Activated naive CD8-positive, alpha-beta T cell treated with anti-CD3 and anti-CD28 coated beads for 36 hours (primary cell): ENCODE measurements at places on chromosomes 11 and 22. TPM values are rescaled to one million over a fixed set of nuclear protein-coding genes. Genes with fewer than 3 reads are reported as not detected.

DNA sequence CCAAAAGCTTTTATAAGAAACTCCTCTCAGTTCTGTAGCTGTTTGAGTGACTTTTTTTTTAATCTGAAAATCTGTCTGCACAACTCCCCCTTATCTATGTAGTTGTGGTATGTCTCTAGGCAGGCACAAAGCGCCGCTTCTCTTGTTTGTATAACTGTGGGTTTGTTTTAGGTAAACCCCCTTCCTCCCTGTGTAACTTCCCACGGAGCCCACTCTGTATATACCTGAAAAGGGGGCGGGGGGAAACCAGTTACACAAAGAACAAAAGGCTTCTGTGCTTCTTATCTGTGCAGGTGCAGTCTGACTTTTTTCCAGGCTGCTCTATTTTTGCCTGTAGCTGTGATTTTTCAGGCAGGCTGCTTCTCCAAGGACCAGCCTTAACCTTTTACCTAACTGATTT, 13.2 kb downstream of the OR10AG1 start:
- no peak overlapping the region for H3K27ac ChIP-seq
- no peaks in the 10 kb centered on the region for H3K36me3 ChIP-seq
- no peak for DNase-seq
- no peaks in the 10 kb centered on the region for H3K4me1 ChIP-seq

DNA sequence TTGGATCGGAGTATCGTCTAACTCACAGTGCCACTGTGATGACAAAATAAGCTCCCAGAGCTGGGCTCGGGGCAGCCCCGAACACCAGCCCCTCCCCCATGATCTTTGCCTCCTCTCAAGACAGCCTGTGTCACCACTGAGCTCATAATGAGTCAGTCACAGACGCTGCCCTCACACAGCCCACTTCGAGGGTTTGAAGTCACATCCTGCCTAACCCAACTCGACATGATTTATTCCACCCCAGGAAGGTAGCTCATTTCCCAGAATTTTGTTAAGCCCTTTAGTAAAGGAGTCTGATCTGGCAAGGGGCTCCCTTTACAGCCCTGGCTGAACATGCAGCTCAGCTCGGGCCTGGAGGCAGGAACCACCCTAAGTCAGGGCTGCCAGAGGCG, 22.8 kb downstream of the MYH9 start:
- peak; percentile 89 for DNase-seq
- H3K27ac ChIP-seq: peak overlapping the region; percentile 89
- H3K27me3 ChIP-seq: no peaks in the 10 kb centered on the region
- peaks cover 50% of the 10 kb centered on the region for H3K36me3 ChIP-seq
- peak overlapping the region; percentile 76 for H3K4me3 ChIP-seq
- peaks cover 93% of the 10 kb centered on the region for H3K4me1 ChIP-seq

GRCh38 chr11:69941546-69942332, 122.5 kb upstream of the FGF3 start:
- peaks cover 16% of the 10 kb centered on the region for H3K27me3 ChIP-seq
- no peaks in the 10 kb centered on the region for H3K4me1 ChIP-seq
- H3K27ac ChIP-seq: no peak overlapping the region

GRCh38 chr11:75777461-75778110, 9.0 kb downstream of the DGAT2 start:
- no peak for DNase-seq
- no peak overlapping the region for H3K27ac ChIP-seq
- H3K4me1 ChIP-seq: peaks cover 12% of the 10 kb centered on the region
- no peaks in the 10 kb centered on the region for H3K36me3 ChIP-seq
- no peak overlapping the region for H3K4me3 ChIP-seq

DNA sequence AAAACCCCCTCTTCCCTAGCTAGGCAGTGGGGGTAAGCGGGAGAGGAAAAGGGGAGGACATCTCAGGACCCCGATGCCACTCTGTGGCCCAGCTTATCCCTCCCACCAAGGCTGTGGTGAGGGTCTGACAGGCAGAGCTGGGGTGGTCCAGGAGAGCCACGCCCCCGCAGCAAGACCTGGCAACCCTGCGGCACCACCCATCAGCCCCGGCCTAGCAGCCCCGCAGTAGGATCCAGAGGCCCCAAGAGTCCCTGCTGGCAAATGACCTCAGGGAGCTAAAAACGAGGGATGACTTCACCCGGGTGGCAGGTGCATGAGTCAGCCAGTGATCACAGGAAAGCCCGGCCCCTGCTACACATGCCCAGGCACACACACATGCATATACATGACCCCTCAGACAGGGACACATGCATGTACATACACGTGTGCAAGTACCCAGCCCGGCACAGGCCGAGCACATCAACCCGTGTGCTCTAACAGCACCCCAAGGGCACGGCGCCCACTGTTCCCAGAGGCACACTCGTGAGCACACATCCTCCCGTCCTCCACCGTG, 32.3 kb downstream of the ARVCF start:
- no peak overlapping the region for H3K4me3 ChIP-seq
- no peak for DNase-seq
- H3K27me3 ChIP-seq: peaks cover 3% of the 10 kb centered on the region
- no peak overlapping the region for H3K27ac ChIP-seq
- H3K36me3 ChIP-seq: no peaks in the 10 kb centered on the region

GRCh38 chr22:29478326-29479276, 1.4 kb upstream of the NEFH start:
- no peak overlapping the region for H3K27ac ChIP-seq
- DNase-seq: peak; percentile 21
- no peak overlapping the region for H3K4me3 ChIP-seq
- peaks cover 50% of the 10 kb centered on the region for H3K27me3 ChIP-seq
- peaks cover 2% of the 10 kb centered on the region for H3K36me3 ChIP-seq

GRCh38 chr22:20956258-20957101, 10.6 kb upstream of the AIFM3 start:
- H3K27ac ChIP-seq: no peak overlapping the region
- H3K36me3 ChIP-seq: peaks cover 14% of the 10 kb centered on the region
- no peak for DNase-seq
- peaks cover 7% of the 10 kb centered on the region for H3K4me1 ChIP-seq

- H3K27me3 ChIP-seq: peaks cover 18% of the 10 kb centered on the region
- no peak overlapping the region for H3K4me3 ChIP-seq
- DNase-seq: no peak
- H3K4me1 ChIP-seq: no peaks in the 10 kb centered on the region
Observed at GRCh38 chr11:35641171-35641897, 21.2 kb upstream of the TRIM44 start.

DNA sequence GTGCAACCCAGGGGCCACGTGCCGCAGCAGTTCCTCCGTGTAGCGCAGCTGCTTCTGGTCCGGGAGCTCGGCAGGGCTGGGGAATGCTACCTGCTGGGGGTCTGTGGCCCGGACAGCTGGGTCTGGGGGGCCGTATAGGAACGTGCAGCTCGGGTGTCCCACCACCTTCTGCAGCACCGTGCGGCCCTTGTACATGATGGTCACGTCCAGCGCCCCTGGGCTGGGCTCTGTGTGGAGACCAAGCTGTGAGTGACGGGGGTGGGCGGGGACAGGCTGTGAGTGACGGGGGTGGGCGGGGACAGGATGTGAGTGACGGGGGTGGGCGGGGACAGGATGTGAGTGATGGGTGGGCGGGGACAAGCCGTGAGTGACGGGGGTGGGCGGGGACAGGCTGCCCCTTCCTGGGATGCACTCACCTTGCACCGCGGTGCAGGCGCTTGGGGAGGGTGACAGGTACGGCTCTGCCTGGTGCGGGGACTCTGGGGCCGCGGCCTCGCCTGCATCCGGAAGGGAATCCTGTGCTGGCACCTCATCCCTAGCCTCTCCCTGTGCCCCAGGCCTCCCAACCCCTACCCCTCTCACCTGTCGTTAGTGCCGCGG, 2.3 kb downstream of the IRF7 start:
- H3K4me3 ChIP-seq: peak overlapping the region; percentile 40
- H3K4me1 ChIP-seq: peaks cover 10% of the 10 kb centered on the region
- peak overlapping the region; percentile 85 for H3K27ac ChIP-seq
- peaks cover 14% of the 10 kb centered on the region for H3K36me3 ChIP-seq
- H3K27me3 ChIP-seq: no peaks in the 10 kb centered on the region
- peak; percentile 82 for DNase-seq

DNA sequence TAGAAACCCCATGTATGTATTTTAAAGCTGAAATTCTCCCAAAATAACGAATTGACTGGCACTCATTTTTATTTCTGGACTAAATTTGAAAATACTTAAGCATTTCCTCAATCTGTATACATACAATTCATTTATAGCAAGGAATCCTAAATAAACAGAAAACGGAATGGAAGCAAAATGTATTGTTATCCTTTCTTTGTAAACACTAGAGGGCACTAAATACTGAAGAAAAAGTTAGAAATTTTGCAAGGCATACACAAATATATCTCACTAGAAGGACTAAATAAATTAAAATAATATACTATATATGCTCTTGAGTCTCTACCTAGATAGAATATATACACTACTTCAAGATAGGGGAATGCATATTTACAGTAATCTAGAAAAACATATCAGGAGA, 23.1 kb upstream of the ANO5 start:
- H3K27ac ChIP-seq: no peak overlapping the region
- DNase-seq: no peak
- H3K36me3 ChIP-seq: no peaks in the 10 kb centered on the region
- no peak overlapping the region for H3K4me3 ChIP-seq
- no peaks in the 10 kb centered on the region for H3K4me1 ChIP-seq
- H3K27me3 ChIP-seq: peaks cover 7% of the 10 kb centered on the region

GRCh38 chr22:39522567-39523300, 2.4 kb downstream of the ATF4 start:
- H3K4me3 ChIP-seq: peak overlapping the region; percentile 86
- peaks cover 63% of the 10 kb centered on the region for H3K4me1 ChIP-seq
- DNase-seq: no peak
- peaks cover 10% of the 10 kb centered on the region for H3K27me3 ChIP-seq
- H3K27ac ChIP-seq: peak overlapping the region; percentile 96

DNA sequence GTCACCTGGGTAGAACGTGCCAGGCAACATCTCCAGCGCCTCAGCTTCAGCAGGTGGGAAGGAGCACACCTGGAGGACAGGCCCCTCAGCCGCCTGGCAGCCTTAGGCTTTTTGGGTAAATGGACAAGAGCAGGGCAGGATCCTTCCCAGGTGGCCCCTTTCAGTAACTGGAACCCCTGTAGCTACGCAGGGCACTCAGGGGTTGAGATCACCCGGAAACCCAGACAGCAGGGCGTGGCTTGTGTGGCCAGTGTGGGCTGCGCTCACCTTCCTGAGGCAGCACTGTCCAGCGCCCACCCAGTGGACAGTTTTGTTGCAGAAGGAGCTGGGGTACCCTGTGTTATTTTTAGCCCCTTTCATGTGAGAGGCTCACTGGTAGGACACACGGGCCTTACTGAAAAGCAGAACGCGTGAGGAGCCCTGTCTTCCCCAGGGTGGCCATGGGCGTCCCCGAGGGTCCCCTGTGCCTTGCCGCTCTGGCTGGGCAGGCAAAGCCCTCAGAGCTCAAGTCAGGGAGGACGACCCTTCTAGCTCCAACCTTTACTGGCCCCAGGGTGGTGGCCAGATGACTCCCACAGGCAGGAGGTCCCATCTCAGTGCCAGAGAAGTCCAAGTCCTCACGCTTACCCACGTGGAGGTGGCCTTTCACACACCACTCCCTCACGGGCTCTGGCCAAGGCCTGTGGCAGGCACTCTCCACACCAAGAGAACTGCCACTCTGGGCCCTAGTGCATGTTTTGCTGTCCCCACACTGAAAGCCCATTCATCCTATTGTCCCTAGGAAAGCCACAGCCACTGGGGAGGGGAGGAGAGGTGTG, 75.8 kb downstream of the CTTN start:
- H3K36me3 ChIP-seq: no peaks in the 10 kb centered on the region
- H3K27me3 ChIP-seq: no peaks in the 10 kb centered on the region
- no peak overlapping the region for H3K4me3 ChIP-seq

GRCh38 chr22:45885941-45886395, 91.0 kb downstream of the WNT7B start:
- no peak overlapping the region for H3K4me3 ChIP-seq
- no peaks in the 10 kb centered on the region for H3K36me3 ChIP-seq
- H3K27ac ChIP-seq: no peak overlapping the region
- H3K4me1 ChIP-seq: no peaks in the 10 kb centered on the region

GRCh38 chr22:38981005-38981991, 849 bp upstream of the APOBEC3B start:
- H3K27ac ChIP-seq: peak overlapping the region; percentile 84
- H3K4me3 ChIP-seq: peak overlapping the region; percentile 62
- peaks cover 10% of the 10 kb centered on the region for H3K36me3 ChIP-seq
- DNase-seq: no peak

DNA sequence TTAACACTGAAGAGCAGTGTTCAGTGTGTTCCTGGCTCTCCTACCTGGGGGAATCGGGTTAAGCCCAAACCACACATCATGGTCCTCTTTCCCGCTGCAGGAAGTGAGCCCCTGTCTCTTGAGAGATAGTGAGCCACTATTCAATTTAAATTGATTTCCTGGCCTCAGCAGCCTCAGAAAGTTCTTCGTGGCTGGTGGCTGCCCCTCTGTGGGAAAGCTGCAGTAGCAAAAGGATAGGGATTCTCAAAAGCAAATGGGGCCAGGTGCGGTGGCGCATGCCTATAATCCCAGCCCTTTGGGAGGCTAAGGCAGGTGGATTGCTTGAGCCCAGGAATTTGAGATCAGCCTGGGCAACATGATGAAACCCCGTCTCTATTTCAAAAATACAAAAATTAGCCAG, 49.1 kb upstream of the CD5 start:
- H3K36me3 ChIP-seq: peaks cover 64% of the 10 kb centered on the region
- no peak overlapping the region for H3K4me3 ChIP-seq
- no peak for DNase-seq

DNA sequence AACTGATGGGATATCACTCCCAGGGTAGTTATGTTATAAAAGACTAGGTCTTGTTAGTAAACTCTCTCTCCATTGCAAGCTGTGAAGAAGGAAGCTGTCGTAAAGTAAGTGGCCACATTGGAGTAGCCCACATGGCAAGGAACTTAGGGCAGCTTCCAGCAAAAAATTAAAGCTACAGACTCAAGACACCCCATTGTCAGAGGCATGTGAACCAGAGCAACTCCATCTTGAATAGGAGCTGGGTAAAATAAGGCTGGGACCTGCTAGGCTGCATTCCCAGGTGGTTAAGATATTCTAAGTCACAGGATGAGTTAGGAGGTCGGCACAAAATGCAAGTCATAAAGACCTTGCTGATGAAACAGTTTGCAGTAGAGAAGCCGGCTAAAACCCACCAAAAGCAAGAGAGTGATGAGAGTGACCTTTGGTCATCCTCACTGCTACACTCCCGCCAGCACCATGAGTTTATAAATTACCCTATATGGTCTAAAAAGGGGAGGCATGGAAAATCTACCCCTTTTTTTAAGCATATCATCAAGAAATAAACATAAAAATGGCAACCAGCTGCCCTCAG, 23.9 kb downstream of the CCKBR start:
- H3K36me3 ChIP-seq: no peaks in the 10 kb centered on the region
- no peak overlapping the region for H3K27ac ChIP-seq
- DNase-seq: no peak
- H3K27me3 ChIP-seq: peaks cover 50% of the 10 kb centered on the region
- no peaks in the 10 kb centered on the region for H3K4me1 ChIP-seq

AQP11 gene
- 0.14 TPM for total RNA-seq

SHANK2 gene
- not detected for total RNA-seq

OR4A47 gene
- total RNA-seq: not detected

SLC16A8 gene
- total RNA-seq: not detected

HIC2 gene
- total RNA-seq: 5.4 TPM

SYNGR1 gene
- 7.4 TPM for total RNA-seq

PKDREJ gene
- total RNA-seq: not detected
